ENCODE measurements at places on chromosomes 1 and 21.
A peak's percentile ranks its signal among the peaks of the same experiment; 100 is the strongest.

GRCh38 chr1:230087717-230088105, 20.7 kb downstream of the GALNT2 start:
- no peak for DNase-seq

DNA sequence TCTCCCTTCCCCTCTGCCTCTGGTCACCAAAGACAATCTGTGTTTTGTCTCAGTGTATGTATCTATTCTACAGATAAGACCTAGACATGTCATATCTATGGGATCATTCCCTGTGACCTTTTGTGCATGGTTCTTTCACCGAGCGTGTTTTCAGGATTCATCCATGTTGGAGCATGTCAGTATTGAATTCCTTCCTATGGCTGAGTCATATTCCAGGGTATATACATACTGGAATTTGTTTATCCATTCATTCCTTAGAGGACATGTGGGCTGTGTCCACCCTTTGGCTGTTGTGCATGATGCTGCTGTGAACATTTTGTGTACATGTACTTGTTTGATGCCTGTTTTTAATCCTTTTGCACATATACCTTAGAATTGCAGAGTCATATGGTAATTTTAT, 69.9 kb downstream of the NFASC start:
- DNase-seq = no peak

DNA sequence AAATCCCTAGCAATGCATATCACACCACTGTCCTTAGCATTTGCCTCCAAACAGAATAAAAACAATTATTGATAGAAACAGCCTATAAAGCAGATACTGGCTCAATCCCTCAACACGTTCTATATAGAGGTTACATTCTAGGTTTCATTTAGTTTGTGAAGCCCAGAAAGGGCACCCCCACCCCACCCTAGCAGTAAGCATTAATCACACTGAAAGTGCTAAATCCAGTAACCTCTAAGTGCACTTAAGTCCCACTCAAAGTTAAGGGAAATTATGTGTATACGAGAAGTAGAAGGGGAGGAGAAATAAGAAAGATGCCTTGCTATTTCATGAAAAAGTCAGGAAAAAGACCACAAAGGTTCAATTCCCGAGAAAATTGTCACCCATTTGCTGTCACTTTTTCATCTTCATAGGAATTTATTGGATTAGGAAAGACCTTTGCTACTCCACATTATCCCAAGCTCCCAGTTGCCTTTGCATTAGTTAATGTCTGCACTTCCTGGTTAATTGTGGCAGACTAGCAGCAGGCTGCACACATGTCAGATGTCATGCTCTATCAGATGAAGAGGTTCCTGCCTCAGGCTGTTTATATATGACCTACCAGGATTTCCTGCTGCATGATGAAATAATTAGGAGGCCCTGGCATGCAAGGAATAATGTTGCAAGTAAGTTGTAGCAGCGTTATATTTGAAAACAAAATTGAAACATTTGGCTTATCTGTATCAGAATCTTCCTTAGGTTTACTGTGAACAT, 54.5 kb upstream of the LHX8 start:
- no peak for DNase-seq

DNA sequence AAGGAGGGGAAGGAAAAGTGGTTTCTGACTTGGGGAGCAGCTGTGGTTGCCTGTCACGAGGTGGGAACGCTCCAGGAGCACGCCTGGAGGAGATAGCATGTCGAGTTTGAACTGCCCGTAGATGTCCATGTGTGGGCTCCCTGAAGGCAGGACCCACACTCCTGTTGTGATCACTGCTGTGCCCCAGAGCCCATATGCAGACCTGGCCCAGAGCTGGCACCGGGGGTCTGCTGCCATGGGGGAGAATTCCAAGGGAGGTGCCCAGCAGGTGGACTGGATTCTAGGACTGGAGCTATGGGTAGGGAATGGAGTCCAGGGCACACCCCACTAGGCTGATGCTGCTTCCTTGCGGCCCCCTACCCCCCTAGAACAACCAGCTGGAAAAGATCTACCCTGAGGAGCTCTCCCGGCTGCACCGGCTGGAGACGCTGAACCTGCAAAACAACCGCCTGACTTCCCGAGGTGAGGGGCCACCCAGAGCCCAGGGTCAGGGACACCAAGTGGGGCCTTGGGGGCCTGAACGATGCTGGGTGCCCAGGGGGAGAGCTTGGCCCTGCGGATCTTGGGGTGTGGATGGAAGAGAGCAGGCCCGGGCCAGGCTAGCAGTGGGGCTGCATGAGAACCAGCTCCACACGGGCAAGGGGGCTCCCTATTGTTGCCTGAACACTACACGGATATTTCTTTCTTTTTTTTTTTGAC, 9.3 kb downstream of the PODN start:
- DNase-seq = no peak

DNA sequence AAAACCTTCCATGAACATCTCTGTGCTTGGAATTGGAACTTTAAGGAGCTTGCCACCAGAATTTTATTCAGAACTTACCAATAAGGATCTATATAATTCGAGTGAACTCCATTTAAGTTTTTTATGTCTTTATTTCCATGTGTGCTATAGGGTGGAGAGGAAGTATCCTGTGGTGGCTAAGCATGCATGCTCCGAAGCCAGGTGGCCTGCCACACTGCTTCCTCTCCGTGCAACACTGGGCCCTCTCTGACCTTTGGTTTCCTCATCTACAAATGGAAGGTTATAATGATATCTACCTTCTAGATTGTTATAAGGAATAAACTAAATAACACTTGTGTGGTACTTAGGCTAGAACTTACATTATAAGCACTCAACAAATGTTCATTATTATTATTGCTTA, 382.1 kb downstream of the PTPRC start:
- no peak for DNase-seq

DNA sequence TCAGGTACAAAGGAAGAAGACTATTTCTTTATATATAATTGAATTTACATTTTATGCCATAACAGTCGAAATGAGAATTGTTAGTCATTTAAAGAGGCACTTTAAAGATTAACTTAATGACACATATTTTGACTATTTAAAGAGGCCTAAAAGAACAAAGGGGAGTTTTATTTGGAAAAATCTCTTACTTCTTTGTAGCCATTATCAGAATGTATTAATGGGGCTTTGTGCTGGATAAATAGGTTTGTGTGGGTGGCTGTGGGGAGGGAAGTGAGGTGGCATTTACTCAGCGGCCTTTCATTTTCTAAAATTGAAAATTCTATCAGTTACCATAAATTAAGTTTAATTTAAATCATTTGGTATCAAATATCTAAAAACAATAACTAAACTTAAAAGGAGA, 462.2 kb upstream of the CXADR start:
- DNase-seq = no peak

GRCh38 chr1:207844371-207844770, 66.6 kb downstream of the CD34 start:
- DNase-seq = no peak

GRCh38 chr1:100538913-100539835, 1.2 kb downstream of the GPR88 start:
- DNase-seq = peak; percentile 37

- DNase-seq = no peak
Observed at GRCh38 chr1:56496158-56496557, 83.2 kb downstream of the PLPP3 start.

DNA sequence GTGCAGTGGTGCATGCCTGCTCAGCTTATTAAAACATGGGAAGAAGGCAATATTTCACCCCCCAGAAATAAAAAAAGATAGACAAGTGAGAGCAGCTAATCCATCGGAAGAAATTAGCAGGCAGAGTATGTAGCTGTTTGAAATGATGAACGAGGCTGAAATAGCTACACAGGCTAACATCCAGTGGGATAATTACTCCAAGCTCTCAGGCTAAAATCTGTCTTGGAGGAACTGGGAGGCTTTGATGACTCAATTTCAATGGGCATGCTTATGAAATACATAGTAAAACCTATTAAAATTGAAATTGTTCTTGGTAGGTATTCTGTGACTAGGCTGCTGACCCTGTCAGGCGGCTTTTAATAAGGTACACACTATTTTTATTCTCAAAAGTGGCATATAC, 84.1 kb upstream of the RRP15 start:
- no peak for DNase-seq

DNA sequence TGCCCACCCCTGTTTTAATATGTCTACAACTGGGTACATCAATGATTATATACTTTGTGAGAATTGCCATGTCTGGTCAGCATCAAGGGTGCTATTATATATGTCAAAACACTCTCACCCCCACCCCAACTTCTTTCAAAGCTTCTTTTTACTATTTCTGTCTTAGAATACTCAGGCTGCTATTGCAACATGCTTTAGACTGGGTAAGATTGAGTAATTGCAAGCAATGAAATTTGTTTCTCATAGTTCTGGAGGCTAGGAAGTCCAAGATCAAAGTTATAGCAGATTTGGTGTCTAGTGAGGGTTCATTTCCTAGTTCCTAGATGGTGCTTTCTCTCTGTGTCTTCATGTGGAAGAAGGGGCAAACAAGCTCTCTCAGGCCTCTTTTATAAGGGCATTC, 100.5 kb upstream of the KCNK1 start:
- no peak for DNase-seq

- peak; percentile 25 for DNase-seq
Observed at GRCh38 chr21:32806810-32807386, 35.3 kb upstream of the PAXBP1 start.

- no peak for DNase-seq
Observed at GRCh38 chr1:31666263-31666963, 21.7 kb upstream of the PEF1 start.

GRCh38 chr21:46021398-46021797, 39.8 kb downstream of the COL6A1 start:
- no peak for DNase-seq

- no peak for DNase-seq
Observed at GRCh38 chr1:41314376-41315145, 46.7 kb upstream of the FOXO6 start.

- DNase-seq = no peak
Observed at GRCh38 chr1:173341307-173341706, 134.2 kb upstream of the TNFSF4 start.

GRCh38 chr21:35332841-35333426, 283.8 kb upstream of the RUNX1 start:
- DNase-seq = no peak

GRCh38 chr1:202152399-202152798, 7.9 kb upstream of the ARL8A start:
- DNase-seq = no peak

DNA sequence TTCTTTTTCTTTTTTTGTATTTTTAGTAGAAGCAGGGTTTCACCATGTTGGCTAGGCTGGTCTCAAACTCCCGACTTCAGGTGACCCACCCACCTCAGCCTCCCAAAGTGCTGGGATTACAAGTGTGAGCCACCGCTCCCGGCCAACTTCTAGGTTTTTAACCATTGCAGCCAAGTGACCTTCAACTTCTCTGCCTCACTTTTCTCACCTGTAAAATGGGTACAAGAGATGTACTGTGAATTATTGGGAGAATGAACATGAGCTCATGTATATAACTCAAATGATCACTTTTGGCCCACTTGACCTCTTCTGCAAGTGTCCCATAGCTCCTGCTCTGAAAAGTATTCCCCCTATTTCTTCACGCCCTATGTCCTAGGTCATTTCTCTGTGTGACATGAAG, 11.8 kb upstream of the RPL11 start:
- DNase-seq = no peak

DNA sequence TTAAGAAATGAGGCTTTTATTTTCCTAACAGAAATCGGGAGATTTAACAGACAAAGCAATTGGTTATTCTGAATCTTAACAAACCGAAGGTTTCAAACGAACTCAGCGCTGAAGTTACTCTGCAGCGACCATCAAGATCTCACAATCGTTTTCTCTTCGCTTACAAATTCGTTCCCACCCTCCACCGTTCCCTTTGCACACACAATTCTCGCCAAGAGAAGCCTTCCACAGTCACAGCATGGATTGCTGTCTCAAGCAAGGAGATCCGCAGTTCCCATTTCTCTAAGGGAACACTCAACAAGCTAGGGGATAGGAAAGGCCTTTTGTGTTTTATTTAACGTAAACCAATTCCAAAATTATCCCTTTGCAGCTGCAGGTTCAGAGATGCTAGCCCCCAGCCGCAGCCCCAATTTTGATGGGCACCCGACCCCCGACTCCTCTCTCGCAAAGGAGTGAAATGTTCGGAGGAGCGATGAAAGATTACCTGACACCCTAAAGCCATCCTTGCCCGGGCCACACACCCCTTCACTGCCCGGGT, 755 bp downstream of the FBXO42 start:
- peak; percentile 8 for DNase-seq

- no peak for DNase-seq
Observed at GRCh38 chr1:69693921-69694675, 126.4 kb downstream of the LRRC7 start.

GRCh38 chr1:174946031-174946430, 53.7 kb upstream of the CACYBP start:
- DNase-seq = no peak

GRCh38 chr21:31560479-31560878, 99.0 kb upstream of the SOD1 start:
- no peak for DNase-seq

DNA sequence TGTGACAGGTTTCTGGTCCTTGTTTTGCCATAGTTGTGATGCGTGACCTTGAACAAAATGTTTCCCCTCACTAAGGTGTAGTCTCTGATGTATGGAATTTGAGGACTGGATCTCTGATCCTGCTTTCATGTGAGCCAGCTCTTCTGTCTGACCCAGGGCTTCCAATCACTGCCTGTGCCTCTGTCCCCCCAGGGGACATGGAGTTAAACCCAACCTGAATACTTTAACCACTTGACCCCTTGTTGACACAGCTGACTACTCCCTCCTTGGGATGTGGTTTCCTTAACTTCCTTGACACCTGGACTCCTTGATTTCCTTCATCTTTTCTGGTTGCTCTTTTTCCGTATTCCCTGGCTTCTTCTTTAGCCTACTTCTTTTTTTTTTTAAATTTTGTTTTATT, 36.0 kb upstream of the SSBP3 start:
- no peak for DNase-seq

GRCh38 chr1:205751036-205751651, 1.2 kb upstream of the NUCKS1 start:
- no peak for DNase-seq

- DNase-seq = no peak
Observed at GRCh38 chr1:230587061-230587460, 55.2 kb upstream of the COG2 start.

DNA sequence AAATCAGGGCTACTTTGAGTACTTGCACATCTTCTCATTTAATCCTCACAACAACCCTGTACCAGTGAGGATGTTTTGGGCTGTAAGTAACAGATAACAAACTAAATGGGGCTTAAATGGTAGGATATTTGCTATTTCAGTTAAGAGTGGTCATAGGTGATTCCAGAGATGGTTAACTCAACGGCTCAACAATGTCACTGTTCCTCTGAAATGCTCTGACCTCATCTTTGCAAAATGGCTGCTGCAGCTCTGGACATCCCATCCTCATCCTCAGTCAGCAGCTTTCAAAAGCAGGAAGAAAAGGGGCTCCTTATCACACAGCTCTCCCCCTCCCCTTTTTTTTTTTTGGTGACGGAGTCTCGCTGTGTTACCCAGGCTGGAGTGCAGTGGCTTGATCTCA, 1.5 kb downstream of the LDLRAD2 start:
- no peak for DNase-seq

GRCh38 chr1:57337623-57338022, 86.2 kb downstream of the DAB1 start:
- no peak for DNase-seq

Measured in activated naive CD4-positive, alpha-beta T cell treated with Interleukin-2 at 50 U/mL for 16 hours (primary cell).